ENCODE measurements at places on chromosomes 4 and X.

DNA sequence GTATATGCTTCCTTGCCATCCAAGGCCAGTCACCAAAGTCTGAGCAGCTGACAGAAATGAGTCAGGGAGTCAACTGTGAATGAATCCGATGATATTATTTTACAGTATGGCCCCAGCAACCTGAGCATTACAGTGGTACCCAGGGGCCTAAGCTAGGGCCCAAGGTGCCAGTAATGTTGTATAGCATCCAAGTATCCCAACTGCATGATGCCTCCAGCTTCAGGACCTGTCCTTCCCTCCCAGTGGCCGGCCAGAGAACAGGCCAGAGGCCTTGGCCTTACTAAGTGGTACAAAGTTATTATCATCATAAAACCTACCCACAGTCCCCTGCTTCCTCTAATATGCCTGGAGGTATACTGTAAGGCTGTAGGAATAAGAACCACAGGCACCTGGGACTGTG, 79.9 kb downstream of the RFC1 start:
- no peak for DNase-seq

GRCh38 chrX:123202523-123202922, 18.4 kb downstream of the GRIA3 start:
- no peak for DNase-seq

GRCh38 chrX:56569378-56570057, 6.1 kb downstream of the UBQLN2 start:
- no peak for DNase-seq

DNA sequence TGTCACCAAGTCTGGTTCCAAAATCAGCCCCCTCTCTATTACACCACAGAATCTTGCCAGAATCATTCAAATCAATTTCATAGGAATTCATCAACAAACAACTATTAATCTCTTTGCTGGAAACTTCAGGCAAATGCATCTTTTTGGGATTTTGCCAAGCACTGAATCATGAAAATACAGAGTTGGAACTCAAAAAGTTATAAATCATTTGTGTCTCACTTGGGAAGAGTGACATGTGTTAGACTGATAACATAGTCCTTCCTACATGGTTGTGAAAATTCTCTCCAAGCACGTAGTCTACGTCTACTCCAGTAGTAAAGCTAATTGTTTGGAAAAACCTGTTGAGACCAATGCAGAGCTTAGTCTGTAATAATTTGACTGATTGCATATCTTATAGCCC, 19.0 kb downstream of the CXCL8 start:
- no peak for DNase-seq

- no peak for DNase-seq
Observed at GRCh38 chr4:76374798-76375197, 46.1 kb downstream of the CCDC158 start.

Measured in COLO829 (cell line).